ENCODE measurements at places on chromosomes 4 and X.

- H3K36me3 ChIP-seq, result no peaks in the 10 kb centered on the region
- H3K27me3 ChIP-seq, result no peaks in the 10 kb centered on the region
- no peak overlapping the region for H3K4me3 ChIP-seq
- DNase-seq, result no peak
- H3K27ac ChIP-seq, result no peak overlapping the region
Measured at GRCh38 chr4:58191109-58191508, 1080.9 kb upstream of the IGFBP7 start.

- H3K27ac ChIP-seq, result no peak overlapping the region
- DNase-seq, result no peak
- H3K36me3 ChIP-seq, result no peaks in the 10 kb centered on the region
- no peaks in the 10 kb centered on the region for H3K27me3 ChIP-seq
- H3K4me1 ChIP-seq, result no peaks in the 10 kb centered on the region
- no peak overlapping the region for H3K4me3 ChIP-seq
Measured at GRCh38 chr4:26076000-26076587, 162.1 kb downstream of the SMIM20 start.

- no peaks in the 10 kb centered on the region for H3K27me3 ChIP-seq
- H3K4me3 ChIP-seq, result no peak overlapping the region
- H3K27ac ChIP-seq, result no peak overlapping the region
Measured at GRCh38 chrX:56764975-56765791, 36.1 kb downstream of the NBDY start.

- no peaks in the 10 kb centered on the region for H3K4me1 ChIP-seq
- no peaks in the 10 kb centered on the region for H3K36me3 ChIP-seq
- DNase-seq, result no peak
- no peak overlapping the region for H3K4me3 ChIP-seq
Measured at GRCh38 chrX:42248226-42248625, 324.9 kb upstream of the CASK start.

- no peaks in the 10 kb centered on the region for H3K36me3 ChIP-seq
- DNase-seq, result no peak
- H3K27me3 ChIP-seq, result no peaks in the 10 kb centered on the region
- H3K27ac ChIP-seq, result no peak overlapping the region
Measured at GRCh38 chrX:6223516-6223915, 5.2 kb downstream of the NLGN4X start.

DNA sequence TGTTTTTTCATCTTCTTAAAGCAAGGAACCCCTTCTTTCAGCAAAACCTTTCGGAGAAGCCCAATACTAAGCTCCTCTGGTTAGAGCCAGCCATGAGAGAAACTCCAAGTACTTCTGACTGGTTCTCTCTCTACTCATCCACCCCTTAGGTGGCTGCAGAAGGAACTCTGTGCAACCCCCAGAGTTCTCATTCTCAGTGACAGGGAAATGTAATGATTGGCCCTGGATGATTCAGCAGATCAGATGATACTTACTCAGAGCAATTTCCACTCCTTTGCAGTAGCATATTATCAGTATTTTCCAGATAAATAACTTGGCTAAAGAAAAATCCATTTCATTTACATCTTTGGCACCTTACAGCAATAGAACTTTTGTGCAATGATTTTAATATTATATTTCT, 3.2 kb downstream of the SPP1 start:
- H3K27ac ChIP-seq, result no peak overlapping the region
- H3K27me3 ChIP-seq, result no peaks in the 10 kb centered on the region
- H3K36me3 ChIP-seq, result no peaks in the 10 kb centered on the region
- no peak for DNase-seq
- no peak overlapping the region for H3K4me3 ChIP-seq

DNA sequence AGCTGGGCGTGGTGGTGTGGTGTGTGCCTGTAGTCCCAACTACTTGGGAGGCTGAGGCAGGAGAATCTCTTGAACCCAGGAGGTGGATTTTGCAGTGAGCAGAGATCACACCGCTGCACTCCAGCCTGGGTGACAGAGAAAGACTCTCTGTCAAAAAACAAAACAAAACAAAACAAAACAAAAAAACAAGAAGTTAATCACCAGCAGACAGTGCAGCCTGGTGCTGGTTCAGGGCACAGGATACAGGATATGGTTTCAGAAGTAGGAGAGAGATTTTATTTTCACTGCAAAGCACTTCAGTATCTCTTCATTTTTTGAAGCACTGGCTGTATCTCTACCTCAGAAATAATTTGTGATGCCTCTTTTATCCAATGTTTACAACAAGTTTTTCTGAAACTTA, 1222.9 kb upstream of the PRKX start:
- H3K27me3 ChIP-seq, result no peaks in the 10 kb centered on the region
- no peaks in the 10 kb centered on the region for H3K4me1 ChIP-seq
- DNase-seq, result no peak
- no peak overlapping the region for H3K27ac ChIP-seq
- H3K4me3 ChIP-seq, result no peak overlapping the region
- no peaks in the 10 kb centered on the region for H3K36me3 ChIP-seq

GRCh38 chrX:38699696-38700095, 101.6 kb upstream of the MID1IP1 start:
- no peaks in the 10 kb centered on the region for H3K4me1 ChIP-seq
- H3K36me3 ChIP-seq, result no peaks in the 10 kb centered on the region
- H3K4me3 ChIP-seq, result no peak overlapping the region
- H3K27me3 ChIP-seq, result no peaks in the 10 kb centered on the region
- no peak overlapping the region for H3K27ac ChIP-seq

DNA sequence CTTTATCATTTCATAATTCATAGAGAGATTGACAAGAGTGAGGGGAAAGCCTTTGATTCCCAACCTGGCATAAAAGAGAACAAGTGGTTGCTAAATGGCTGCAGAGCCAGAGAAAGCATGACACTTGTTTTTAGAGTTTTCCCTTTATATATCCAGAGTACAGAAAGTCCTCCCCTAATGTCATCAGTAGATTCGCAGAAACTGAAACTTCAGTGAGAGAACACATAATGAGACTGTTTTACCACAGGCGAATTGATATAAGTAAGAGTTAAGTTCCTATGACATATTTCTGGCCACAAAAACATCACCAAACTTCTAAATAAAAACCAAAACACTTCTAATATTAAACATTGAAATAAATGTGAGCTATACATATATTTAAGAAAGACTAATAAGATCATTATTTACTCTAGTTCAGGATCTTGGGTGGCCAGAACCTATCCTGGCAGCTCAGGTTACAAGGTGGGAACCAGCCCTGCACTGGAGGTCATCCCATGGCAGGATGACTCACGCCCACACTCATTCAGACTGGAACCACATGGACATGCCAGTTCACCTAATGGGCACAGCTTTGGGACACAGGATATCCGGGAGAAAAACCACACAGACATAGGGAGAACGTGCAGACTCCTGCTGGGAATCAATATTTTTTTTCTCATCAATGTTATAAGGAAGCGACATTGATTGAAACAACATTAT, 35.5 kb downstream of the NWD2 start:
- H3K4me1 ChIP-seq, result no peaks in the 10 kb centered on the region
- DNase-seq, result no peak
- no peaks in the 10 kb centered on the region for H3K36me3 ChIP-seq
- H3K4me3 ChIP-seq, result no peak overlapping the region
- no peaks in the 10 kb centered on the region for H3K27me3 ChIP-seq

- H3K27ac ChIP-seq, result no peak overlapping the region
- H3K4me3 ChIP-seq, result no peak overlapping the region
- no peaks in the 10 kb centered on the region for H3K27me3 ChIP-seq
- no peaks in the 10 kb centered on the region for H3K4me1 ChIP-seq
- DNase-seq, result no peak
- H3K36me3 ChIP-seq, result no peaks in the 10 kb centered on the region
Measured at GRCh38 chr4:139826426-139826825, 160.8 kb downstream of the MGST2 start.

GRCh38 chrX:33285550-33285949, 74.2 kb upstream of the DMD start:
- H3K4me1 ChIP-seq, result no peaks in the 10 kb centered on the region
- H3K27me3 ChIP-seq, result no peaks in the 10 kb centered on the region
- no peaks in the 10 kb centered on the region for H3K36me3 ChIP-seq
- H3K4me3 ChIP-seq, result no peak overlapping the region
- DNase-seq, result no peak
- no peak overlapping the region for H3K27ac ChIP-seq

DNA sequence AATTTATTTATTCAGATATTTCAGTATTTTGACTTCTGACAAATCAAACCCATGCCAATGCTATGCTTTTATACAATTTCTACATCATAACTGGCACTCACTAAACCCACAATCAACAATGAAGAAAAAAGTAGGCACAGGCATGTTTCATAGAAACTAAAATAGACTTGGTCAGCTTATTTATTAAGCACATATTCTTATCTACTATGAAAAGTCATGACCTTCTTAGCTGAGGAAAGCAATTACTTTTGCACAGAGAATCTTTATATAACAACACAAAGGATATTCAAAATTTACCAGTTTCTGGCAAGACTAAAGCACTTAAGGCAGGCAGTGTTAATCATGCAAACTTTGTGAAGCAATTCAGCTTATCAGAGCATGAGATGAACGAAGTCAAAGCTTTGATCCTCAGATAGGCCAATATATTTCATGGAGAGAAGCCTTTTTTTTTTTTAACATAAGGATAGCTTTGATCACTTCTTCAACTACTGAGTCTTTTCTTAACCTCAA, 490.6 kb downstream of the INPP4B start:
- no peaks in the 10 kb centered on the region for H3K27me3 ChIP-seq
- peaks cover 6% of the 10 kb centered on the region for H3K4me1 ChIP-seq
- no peak for DNase-seq
- no peak overlapping the region for H3K4me3 ChIP-seq
- H3K27ac ChIP-seq, result no peak overlapping the region

DNA sequence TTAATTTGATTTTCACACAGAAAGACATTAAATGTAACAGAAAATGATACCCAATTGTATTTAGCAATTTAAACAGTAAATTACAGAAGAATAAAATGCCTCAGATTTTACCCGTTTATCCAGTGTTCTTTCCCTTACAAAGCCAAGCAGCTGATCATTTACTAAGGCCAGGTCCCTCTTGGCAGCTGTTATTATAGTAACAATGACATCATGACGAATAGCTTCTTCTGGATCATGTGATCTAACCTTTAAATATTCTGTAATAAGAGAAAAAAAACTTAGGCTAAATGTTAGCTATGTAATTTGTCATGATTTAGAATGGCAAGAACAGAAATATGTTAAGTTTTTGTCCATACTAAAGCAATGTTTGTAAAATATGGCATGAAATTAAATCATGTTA, 69.4 kb downstream of the PDS5A start:
- no peaks in the 10 kb centered on the region for H3K4me1 ChIP-seq
- H3K4me3 ChIP-seq, result no peak overlapping the region
- H3K27me3 ChIP-seq, result no peaks in the 10 kb centered on the region
- no peak overlapping the region for H3K27ac ChIP-seq
- DNase-seq, result no peak

- H3K27me3 ChIP-seq, result no peaks in the 10 kb centered on the region
- no peaks in the 10 kb centered on the region for H3K4me1 ChIP-seq
- H3K27ac ChIP-seq, result no peak overlapping the region
- H3K36me3 ChIP-seq, result no peaks in the 10 kb centered on the region
Measured at GRCh38 chr4:82136161-82136801, 237.5 kb downstream of the HNRNPD start.

DNA sequence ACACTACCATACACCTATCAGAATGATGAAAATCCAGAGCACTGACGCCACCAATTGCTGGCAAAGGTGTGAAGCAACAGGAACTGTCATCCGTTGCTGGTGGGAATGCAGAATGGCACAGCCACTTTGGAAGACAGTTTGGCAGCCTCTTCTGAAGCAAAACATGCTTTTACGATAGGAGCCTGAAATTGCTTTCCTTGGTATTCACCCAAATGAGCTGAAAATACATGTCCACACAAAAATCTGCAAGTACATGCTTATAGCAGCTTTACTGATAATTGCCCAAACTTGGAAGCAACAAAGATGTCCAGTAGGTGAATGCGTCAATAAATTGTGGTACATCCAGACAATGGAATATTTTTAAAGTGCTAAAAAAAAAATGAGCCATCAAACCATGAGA, 322.8 kb upstream of the FAT1 start:
- peaks cover 2% of the 10 kb centered on the region for H3K27me3 ChIP-seq
- H3K4me1 ChIP-seq, result no peaks in the 10 kb centered on the region
- no peaks in the 10 kb centered on the region for H3K36me3 ChIP-seq
- no peak for DNase-seq
- no peak overlapping the region for H3K27ac ChIP-seq

- H3K4me1 ChIP-seq, result no peaks in the 10 kb centered on the region
- DNase-seq, result no peak
- no peak overlapping the region for H3K4me3 ChIP-seq
Measured at GRCh38 chrX:152600853-152601633, 36.7 kb upstream of the GABRQ start.

DNA sequence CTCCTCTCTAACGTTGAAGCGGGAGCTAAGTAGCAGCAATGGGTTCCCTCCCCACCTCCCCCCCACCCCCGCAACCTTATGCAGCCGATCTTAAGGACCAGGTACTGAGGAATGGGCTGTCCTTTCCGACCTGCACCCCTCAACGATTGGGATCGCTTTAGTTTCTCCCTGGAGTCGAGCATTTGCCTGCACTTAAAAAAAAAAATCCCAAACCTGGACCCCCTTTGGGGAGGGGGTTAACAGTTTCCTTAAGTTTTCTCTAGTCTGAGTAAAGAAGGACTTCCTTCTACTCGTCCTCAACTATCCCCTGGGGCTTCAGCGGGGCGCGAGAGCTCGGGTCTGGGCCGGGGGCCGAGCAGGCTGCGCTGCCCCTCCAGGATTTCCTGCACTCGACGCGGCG, 25.7 kb upstream of the BCORL1 start:
- H3K27ac ChIP-seq, result no peak overlapping the region
- H3K4me1 ChIP-seq, result no peaks in the 10 kb centered on the region
- no peak overlapping the region for H3K4me3 ChIP-seq

DNA sequence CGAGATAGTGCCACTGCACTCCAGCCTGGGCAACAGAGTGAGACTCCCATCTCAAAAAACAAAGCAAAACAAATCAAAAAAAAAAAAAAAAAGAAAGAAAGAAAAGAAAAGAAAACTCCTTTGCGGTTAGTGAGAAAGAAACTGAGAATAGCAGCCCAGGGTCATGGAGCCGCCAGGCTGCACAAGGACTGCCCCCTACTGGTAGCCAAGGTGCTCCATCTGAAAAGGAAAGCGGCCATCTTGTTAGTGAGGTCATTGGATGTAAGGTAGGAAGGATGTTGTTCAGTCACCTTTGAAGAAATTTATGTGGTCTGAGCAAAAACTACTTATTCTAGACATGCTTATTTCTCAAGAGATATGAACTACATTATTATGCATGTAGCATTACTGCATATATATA, 660.6 kb upstream of the TENM3 start:
- H3K27ac ChIP-seq, result no peak overlapping the region
- H3K4me3 ChIP-seq, result no peak overlapping the region
- H3K4me1 ChIP-seq, result no peaks in the 10 kb centered on the region
- no peaks in the 10 kb centered on the region for H3K27me3 ChIP-seq
- DNase-seq, result no peak

DNA sequence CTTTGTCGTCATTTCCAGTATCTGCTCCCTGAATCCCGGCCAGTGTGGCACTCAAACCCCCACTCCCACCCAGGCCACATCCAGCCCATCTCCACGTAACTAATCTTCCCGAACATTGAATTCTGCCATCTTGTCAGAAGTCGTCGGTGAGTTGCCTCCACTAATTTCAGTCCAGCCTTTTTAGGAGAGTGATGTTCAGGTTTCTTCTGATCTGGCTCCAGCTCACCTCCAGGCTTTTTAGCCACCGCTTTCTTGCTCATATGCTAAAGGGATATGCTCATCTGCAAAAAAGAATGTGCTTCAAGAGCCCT, 1.3 kb downstream of the TMEM165 start:
- H3K36me3 ChIP-seq, result no peaks in the 10 kb centered on the region
- H3K4me3 ChIP-seq, result peak overlapping the region; percentile 99
- no peaks in the 10 kb centered on the region for H3K27me3 ChIP-seq
- H3K4me1 ChIP-seq, result no peaks in the 10 kb centered on the region
- peak overlapping the region; percentile 83 for H3K27ac ChIP-seq
- no peak for DNase-seq
